RWPE2 (cell line): ENCODE measurements at places on chromosomes 5 and 9.

DNA sequence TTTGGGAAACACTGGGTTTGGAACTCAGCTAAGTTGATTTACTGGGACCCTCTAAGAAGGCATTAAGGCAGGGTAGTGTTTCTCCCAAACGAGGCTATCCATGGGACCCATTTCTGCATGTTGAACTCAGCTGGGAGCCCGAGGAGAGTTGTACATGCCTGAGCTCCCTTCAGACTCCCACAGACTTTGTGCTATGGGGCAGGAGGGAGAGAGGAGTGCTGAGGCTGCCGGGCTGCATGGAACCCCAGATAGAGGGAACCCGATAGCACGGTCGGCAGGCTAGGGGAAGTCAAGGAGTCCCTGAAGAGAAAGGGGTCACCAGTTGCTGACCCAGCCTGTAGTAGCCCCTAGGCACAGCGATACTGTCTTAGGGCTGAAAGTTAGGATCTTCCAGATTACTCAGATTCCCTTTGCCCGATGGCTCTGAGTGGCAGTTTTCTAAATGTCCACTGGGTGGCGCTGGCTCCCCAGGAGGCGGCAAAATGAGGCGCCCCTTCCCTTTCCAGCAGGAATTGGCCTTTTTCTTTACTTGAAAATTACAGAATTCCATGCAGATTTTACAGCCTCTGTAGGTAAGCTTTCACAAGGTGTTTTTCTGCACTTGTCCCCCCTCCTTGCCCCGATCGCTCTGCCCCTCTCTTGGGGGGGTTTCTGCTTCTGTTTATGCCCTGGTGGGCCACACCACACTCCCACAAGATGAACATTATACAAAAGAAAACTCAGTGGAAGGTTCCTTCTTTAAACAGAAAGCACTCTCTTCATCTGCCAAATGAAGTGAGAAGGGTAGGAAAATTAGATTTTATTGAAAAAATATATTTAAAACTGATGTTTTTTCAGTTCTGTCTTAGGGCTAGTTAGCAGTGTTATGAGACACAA, 17.8 kb downstream of the NANS start:
- no peak for DNase-seq

GRCh38 chr9:32468740-32469139, 57.3 kb downstream of the RIGI start:
- DNase-seq = no peak

- DNase-seq = peak; percentile 90
Measured at GRCh38 chr9:134502809-134503211, 138.8 kb upstream of the COL5A1 start.

GRCh38 chr5:56088967-56089829, 94.4 kb upstream of the IL6ST start:
- no peak for DNase-seq

DNA sequence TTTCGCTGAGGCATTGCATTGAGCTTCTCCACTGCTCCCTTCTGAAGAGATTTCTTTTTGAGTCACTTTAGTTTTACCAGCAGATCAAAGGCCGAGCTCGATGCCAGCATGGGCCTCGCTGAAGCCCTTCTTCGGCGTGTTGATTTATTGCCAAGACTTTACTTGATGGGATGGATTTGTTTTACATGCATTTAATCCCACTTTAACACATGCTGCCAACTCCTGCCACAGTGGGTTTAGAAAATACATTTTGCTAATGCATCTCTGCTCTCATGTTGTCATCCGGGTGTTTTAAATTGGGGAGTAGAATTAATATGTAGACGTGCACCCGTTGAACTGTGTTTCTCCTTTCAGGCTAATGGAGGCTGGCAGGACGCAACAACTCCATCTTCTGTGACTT, 218.3 kb downstream of the PBX3 start:
- no peak for DNase-seq

DNA sequence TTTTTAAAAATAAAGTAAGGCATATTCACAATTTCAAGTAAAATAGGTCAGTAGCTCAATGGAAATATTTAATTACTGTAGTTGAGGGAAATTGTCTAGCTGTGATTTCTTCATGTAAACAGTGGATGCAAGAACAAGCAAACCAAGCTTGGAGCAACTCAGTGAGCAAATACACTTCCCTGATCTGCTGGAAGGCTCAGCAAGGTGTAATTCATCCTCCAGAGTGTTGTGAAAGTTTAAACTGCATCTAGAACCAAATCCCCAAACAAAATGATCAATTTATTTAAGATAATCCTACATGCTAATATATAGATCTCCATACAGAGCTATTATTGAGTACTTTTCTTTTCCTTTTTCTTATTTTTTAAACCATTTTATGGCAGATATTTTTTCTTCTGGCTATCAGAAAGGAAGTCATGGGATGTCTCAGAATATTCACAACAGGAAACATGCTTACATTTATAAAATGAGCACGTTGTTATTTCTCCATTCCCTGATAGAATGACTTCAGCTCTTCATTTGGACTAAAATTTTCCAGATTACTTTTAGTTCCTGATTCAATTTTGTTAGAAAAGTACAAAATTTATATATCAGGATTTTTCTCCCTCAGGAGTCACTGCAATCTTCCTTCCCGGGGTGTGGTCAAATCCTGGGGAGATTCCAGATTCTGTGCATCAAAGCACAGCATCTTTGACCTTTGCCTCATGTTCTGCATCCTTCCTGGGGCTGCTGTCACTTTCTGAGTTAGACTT, 219.2 kb upstream of the ELL2 start:
- DNase-seq = no peak

GRCh38 chr9:94302426-94302825, 26.0 kb downstream of the NUTM2F start:
- DNase-seq = no peak

GRCh38 chr9:117796681-117797080, 92.5 kb downstream of the TLR4 start:
- no peak for DNase-seq

- no peak for DNase-seq
Measured at GRCh38 chr5:178827636-178828035, 32.1 kb upstream of the ZNF354B start.

GRCh38 chr9:71984403-71984802, 73.0 kb downstream of the C9orf85 start:
- no peak for DNase-seq

- no peak for DNase-seq
Measured at GRCh38 chr9:917730-918129, 58.7 kb upstream of the DMRT3 start.
